MCF 10A (cell line): ENCODE measurements at places on chromosomes 4 and X. TPM values are rescaled to one million over a fixed set of nuclear protein-coding genes. Genes with fewer than 3 reads are reported as not detected.
A peak's percentile ranks its signal among the peaks of the same experiment; 100 is the strongest.

Gene FTHL17
- not detected in 2 replicates for total RNA-seq

Gene PSAPL1
- total RNA-seq, result not detected in 2 replicates

Gene PNCK
- not detected in 2 replicates for total RNA-seq

DNA sequence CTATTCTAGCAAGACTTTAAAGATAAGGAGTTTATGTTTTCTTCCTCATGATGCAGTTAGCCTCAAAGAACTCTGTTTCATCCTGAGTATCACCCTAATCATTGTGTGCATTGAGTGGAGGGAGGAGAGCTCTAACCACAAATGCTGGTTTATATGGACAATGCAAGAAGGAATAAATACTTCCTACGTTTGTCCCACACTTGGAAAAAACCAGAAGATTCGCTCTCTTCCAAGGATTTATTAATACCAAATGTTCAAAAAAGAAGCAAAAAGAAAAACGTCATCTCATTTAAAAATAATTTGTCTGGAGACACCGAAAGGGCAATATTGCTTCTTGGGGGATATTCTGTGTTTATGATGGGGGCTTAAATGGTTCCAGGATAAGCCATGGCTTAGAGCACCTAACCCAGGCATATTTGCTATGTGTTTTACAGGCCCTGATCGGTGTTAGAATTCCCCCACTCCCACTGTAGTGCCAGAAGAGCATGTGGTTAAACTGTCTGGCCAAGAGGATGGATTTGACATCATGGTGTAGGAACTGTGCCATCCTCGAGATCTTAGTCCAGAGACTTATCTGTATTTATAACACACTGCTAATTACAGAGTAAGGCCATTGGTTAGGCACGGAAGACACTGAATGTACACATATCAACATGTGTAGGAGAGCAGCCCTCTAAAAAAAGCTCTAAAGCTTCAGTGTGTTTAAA is 227.2 kb downstream of the ANK2 start:
- no peaks in the 10 kb centered on the region for H3K36me3 ChIP-seq
- no peak overlapping the region for H3K27ac ChIP-seq
- no peaks in the 10 kb centered on the region for H3K4me1 ChIP-seq

GRCh38 chr4:17762726-17763125 is 18.7 kb downstream of the FAM184B start:
- peak; percentile 65 for DNase-seq
- no peaks in the 10 kb centered on the region for H3K4me1 ChIP-seq
- H3K36me3 ChIP-seq, result no peaks in the 10 kb centered on the region
- no peak overlapping the region for H3K4me3 ChIP-seq
- H3K27ac ChIP-seq, result no peak overlapping the region

DNA sequence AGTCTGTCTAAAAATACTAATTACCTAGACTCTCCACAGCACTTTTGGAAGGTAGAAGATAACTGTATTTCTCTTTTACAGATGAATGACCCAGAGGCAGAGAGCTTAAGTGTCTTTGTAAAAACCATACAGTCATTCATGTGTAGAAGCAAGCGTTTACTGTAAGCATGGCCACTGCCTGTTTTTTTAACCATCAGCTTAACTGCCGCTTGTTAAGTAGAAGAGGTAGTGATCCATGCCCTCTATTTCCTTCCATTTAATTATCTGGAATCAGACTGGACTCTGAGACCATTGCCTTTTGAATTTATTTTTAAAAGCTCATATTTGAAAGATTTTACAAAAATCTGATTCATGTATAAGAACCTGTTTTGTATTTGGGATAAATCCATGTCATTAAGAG is 111.2 kb upstream of the TECRL start:
- H3K4me3 ChIP-seq, result no peak overlapping the region
- H3K4me1 ChIP-seq, result peaks cover 4% of the 10 kb centered on the region
- H3K36me3 ChIP-seq, result no peaks in the 10 kb centered on the region
